B cell (primary cell): ENCODE measurements at places on chromosomes 1 and 21. TPM values are rescaled to one million over a fixed set of nuclear protein-coding genes. Genes with fewer than 3 reads are reported as not detected.

GRCh38 chr1:77168358-77168757 is 50.9 kb downstream of the PIGK start:
- no peak for DNase-seq

DNA sequence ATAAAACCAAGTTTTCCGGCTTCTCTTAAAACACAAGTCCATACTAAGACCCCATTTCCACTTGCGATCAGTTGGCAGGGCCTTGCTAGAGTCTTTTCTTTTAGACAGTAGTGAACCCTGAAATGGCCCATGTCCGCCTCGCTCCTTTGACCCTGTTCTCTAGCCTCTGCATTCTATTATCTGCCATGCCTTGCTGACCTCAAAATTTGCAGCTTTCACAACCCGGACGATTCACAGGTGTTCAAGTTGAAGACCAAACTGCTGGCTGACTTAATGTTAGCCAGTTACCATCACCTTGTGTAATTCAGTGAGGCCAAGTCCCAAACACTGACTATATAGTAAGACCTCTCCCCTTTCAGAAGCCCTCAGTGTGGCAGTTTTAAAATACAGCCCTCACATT is 174.2 kb downstream of the PCP4 start:
- no peak for DNase-seq

DNA sequence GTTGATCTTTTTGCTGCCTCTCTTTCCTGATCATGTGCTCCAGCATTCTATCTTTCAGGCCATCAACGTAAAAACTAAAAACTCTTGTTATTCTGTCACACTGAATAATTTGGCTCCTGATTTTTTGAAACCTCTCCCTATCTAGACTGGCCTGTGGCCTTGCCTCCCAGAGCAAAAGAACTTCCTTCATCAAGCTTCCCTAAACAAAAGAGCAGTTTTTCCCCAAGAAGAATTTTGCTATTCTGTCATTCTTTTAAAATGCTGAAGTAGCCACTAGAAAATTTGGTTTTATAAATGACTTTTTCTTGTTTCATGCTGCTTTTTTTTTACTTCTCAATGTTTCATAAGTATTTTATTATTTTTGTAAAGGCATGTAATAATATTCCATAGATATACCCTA is 37.1 kb upstream of the CR2 start:
- no peak for DNase-seq

GRCh38 chr1:103489935-103490334 is 35.6 kb upstream of the RNPC3 start:
- DNase-seq = no peak

- no peak for DNase-seq
Observed at GRCh38 chr1:151221616-151222015, 23.3 kb downstream of the PIP5K1A start.

DNA sequence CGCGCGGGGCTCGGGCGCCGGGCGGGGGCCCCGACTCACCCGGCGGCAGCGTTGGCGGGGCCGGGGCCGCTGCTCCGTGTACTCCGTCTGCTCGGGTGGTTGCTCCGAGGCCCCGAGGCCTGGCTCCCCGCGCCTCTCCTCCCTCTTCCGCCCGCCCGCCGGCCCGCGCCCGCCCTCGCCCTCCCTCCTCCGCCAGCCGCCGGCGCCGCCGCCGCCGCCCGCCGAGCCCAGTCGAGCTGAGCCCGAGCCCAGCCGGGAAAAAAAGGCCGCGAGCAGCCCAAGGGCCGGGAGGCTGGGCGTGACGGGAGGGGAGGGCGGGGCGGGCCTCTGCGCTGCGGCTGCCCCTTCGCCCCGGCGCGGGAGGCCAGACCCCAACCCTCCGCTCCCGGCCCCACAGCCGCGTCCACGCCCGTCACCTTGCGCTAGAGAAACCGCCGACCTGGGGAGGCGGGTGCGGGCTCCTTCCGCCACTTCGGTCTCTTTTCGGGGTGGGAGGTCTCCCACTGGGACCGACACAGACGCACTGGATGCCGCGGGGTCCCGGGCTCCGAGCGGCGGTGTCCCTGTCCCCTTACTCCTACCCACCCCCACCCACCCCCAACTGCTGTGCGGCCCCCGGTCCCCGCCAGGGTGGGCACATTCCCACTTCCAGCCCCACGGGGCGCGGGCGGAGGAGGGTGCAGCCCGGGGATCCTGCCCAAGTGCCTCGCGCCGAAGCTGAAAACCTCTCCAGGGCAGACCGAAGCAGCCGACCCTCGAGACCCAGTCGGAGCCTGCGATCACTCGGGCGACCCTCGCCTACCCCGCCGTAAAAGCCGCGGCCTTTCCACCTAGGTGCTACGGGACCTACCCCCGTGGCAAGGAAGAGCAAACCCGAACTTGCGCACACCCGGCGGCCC is at the start of gene CERS2:
TSS of gene CERS2 (minus strand) at position 256 of the 899 bp plus-strand sequence. CDS start 5,745 bp downstream, outside the sequence.
- peak; percentile 89 for DNase-seq

GRCh38 chr1:203828503-203828902 is 32.9 kb upstream of the SNRPE start:
- DNase-seq = no peak

- DNase-seq = no peak
Observed at GRCh38 chr1:180577361-180577760, 18.6 kb downstream of the OVAAL start.

- DNase-seq = no peak
Observed at GRCh38 chr1:20262810-20263534, 27.7 kb upstream of the VWA5B1 start.

DNA sequence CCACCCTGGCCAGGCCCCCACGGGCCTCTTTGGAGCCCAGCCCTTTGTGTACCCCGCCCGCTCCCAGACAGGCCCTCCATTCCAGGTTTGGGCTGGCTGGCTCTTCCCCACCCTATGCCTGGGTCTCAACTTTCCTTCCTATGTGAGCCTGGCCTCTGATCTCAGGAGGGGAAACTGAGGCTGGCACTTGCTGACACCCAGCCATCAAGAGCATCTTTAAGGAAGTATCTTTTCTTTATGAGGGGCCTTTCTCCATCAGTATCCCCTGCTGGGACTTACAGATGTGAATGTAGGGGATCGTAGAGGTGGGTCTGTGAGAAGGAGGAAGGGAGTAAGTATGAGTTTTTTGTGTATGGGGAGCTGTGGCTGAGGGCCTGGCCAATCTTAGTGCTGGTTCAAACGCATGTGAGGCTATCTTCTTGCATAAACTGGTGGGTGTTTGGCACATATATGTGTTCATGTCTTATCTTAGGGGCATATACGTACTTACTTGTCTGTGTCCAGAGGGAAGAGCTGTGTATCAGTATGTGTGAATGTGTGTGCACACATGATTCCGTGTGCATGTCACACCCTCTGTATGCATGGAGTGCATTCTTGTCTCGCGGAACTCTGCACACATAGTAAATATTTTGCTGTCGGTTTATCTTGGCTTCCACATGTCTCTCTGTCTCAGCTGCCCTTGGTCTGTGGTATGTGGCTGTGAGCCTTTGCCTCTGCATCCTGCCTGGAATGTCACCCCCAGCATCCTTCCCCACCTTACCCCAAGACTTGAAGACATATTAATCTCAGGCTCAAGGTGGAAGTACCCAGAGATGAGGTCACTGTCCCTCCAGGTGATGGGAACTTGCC is 5.4 kb downstream of the NECTIN4 start:
- DNase-seq = no peak

GRCh38 chr1:205748403-205749233 is 1.4 kb downstream of the NUCKS1 start:
- peak; percentile 43 for DNase-seq

- no peak for DNase-seq
Observed at GRCh38 chr1:11354893-11355553, 82.0 kb downstream of the UBIAD1 start.

- no peak for DNase-seq
Observed at GRCh38 chr1:11523746-11524464, 45.0 kb downstream of the DISP3 start.

GRCh38 chr21:36725793-36726386 is 27.0 kb downstream of the SIM2 start:
- no peak for DNase-seq

DNA sequence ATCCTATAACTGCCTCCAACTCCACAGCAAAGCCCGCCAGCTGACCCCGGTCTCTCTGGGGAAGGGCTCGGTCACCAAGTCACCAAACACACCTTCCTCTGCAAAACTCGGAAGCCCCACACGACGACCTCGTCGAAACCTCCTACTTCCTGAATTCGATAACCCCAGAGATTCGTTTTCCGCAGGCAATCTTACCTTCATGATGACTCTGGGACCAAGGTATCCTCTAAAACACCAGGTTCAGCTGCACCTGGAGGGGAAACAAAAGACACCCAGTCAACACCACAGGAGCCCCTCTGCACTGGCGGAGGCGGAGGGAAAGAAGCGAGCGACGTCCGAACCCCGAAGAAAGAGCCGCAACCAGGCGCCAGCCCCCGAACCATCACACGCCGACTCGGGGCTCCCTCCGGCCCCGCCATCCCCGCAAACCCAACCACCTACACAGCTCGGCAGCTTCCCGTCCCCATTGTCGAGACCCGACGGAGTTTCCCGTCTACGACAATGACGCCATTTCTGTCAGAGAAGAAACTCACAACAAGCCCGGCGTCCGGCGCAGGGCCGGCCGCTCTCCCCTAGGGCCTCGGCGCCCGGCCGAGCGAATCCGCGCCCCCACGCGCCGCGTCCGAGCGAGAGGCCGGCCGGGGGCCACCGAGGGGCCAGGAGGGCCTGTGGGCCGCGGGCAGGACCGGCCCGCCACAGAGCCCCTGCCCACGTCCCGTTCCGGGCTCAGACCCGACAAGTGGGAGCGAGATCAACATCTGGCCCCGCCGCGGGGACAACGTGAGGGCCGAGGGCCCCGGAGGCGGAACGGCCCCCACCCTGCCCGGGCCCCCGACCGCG is 1.0 kb downstream of the ARID4B start:
- peak; percentile 85 for DNase-seq

- DNase-seq = no peak
Observed at GRCh38 chr21:41598561-41599431, 90.8 kb upstream of the TMPRSS2 start.

DNA sequence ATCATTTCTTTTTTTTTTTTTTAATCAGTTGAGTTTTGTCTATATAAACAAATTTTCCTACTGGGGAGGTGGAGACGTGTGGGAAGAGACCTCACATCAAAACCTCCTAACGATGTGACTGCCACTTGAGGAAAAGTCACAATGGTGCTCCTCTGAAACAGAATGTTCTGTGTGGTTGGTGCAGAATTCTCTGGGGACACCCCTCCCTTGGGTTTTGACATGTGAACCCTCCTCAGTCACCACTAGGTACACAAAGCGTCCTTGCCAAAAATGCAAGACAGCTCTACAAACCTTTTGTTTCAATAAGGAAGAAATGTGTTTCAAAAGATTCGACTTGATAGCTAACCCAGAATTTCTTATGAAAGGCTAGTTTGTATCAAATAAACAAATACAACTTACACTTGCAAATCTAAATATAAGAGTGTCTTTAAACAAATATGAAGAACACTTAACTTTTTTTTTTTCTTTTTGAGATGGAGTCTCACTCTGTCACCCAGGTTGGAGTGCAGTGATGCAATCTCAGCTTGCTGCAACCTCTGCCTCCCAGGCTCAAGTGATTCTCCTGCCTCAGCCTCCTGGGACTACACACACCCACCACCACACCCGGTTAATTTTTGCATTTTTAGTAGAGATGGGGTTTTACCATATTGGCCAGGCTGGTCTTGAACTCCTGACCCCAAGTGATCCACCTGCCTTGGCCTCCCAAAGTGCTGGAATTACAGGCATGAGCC is 9.3 kb downstream of the SLC25A24 start:
- peak; percentile 56 for DNase-seq

- DNase-seq = peak; percentile 55
Observed at GRCh38 chr1:84090447-84091245, 53.4 kb upstream of the PRKACB start.

DNA sequence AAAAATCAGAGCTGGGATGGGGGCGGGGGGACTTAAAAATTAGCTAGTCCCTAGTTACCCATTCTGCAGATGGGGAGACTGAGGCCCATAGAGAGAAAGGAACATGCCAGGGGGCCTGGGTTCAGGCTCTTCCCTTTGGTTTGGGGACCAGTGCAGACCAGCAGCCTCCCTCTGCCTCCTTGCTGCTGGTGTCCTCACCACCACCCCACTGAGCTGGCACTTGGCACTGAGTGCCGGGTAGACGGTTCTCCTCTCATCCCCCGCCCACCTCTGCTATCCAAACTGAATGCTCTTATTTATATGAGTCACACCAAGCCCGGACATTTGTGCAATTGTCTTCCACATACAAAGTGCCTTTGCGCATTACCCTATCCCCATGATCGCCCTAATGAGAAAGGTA is 39.2 kb downstream of the CAMK2N1 start:
- DNase-seq = no peak

GRCh38 chr21:37827913-37828312 is 88.3 kb downstream of the KCNJ6 start:
- DNase-seq = no peak

DNA sequence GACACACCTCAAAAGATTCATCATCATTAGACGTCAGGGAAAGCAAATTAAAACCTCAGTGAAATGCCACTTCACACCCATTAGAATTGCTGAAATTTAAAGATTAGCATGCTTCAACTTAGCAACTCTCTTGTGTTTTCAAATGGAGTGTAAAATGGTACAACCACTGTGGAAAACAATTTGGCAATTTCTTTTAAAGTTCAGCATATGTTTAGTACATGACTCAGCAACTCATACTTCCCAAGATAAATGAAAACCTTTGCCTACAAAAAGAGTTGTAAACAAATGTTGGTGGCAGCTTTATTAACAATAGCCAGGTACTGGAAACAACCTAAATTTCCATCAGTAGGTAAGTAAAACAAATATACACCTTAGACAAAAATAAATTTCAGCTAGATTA is 42.7 kb downstream of the ST3GAL3 start:
- DNase-seq = no peak

GRCh38 chr1:1402072-1402900 is 3.2 kb upstream of the CCNL2 start:
- DNase-seq = peak; percentile 47

GRCh38 chr1:48341221-48341620 is 118.7 kb downstream of the SLC5A9 start:
- DNase-seq = no peak

DNA sequence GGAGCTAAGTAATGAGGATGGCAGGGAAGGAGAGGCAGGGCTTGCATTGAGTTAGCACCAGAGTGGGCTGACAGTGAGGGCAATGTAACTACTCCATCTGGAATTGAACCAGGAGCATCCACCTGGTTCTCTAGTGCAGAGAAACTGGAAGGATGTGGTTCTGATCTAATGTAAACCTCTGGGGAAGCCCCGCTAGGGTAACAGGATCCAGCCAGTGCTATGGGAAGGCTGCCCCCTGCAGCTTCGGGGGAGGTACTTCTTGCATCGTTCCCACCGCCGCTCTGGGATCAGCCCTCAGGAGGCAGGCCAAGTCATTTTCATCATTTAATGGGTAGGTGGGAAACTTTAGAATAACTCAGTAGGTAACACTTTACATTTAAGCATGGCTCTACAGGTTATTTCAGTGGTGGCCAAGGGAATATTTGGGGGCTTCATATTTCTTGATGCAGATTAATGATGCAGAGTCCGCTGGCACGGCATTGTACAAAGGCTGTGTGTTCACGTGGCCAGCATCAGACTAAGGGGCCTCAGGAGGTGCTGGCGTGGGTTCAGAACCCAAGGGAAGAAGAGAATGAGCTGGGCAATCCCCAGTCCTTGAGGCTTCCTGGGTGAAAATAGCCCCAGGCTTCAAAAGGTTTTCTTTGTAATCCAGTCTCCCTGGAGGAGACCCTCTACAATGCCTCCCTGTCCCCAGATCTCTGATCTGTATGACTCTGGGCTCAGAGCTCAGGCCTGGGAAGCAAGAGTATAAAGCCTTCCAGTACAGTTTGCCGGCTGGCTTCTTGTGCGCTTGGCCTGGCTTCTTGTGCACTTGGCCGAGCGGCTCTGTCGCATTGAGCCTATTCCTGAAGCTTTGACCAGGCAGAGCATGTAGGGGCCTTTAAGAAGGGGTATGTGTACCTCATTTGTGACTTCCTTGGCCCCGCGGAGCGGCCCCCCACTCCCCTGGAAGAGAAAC is 26.4 kb upstream of the KAZN start:
- DNase-seq = no peak

SYT11 gene
- 6.2 and 6.6 TPM in 2 replicates for total RNA-seq

MTARC2 gene
- 17.2 and 22.6 TPM in 2 replicates for total RNA-seq

ATP6V1G3 gene
- total RNA-seq = not detected in 2 replicates
